Naive B cell (primary cell): ENCODE measurements at places on chromosomes 2 and 18.

DNA sequence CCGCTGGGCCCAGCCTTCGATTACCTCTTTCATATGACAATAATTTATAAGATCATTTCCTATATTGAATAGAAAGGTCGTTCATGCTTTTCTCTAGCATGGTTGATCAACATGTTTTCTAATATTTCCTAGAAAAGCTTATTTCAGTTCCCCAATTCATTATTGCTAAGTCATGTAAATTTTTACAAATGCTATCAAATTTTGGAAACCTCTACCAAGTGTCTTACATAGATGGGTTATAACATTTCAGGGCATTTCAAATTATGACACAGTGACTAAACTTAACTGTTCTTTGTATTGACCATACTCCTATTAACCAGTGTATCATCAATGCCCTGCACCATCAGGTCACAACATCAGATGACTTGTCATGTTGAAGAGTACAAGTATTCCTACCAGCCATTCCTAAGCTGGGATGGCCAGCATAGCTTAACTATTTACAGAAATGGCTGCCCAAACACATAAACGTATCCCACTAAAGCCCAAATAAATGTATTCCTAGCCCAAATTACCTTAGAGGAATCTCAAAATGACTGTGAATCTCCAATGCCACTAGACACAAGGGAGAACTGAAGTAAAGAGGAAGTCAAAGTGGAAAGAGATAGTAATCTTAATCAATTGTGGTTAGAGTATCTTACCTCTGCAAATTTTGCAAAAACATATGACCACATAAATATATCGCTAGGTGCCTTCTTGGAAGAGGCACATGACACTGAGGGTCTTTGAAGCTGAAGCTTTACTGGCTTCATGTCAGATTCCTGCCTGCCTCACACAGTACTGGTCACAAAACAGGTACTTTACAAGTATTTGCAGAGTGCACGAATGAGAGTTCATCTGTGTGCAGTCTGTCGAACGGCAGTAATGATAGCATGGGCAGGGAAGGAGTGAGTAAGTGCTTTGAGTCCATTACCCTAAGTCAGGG lies 87.3 kb upstream of the TLK1 start:
- H3K27ac ChIP-seq = peak overlapping the region; percentile 49
- peaks cover 21% of the 10 kb centered on the region for H3K36me3 ChIP-seq
- H3K4me3 ChIP-seq = peak overlapping the region; percentile 2
- peaks cover 13% of the 10 kb centered on the region for H3K4me1 ChIP-seq
- DNase-seq = peak; percentile 23

GRCh38 chr2:232117413-232117812 lies 155.9 kb downstream of the DIS3L2 start:
- H3K27ac ChIP-seq = no peak overlapping the region
- H3K36me3 ChIP-seq = peaks cover 9% of the 10 kb centered on the region
- no peak for DNase-seq
- no peaks in the 10 kb centered on the region for H3K27me3 ChIP-seq
- no peak overlapping the region for H3K4me3 ChIP-seq
- peaks cover 9% of the 10 kb centered on the region for H3K4me1 ChIP-seq

GRCh38 chr2:23478933-23479683 lies 94.1 kb downstream of the KLHL29 start:
- peaks cover 21% of the 10 kb centered on the region for H3K27me3 ChIP-seq
- no peaks in the 10 kb centered on the region for H3K4me1 ChIP-seq
- no peak for DNase-seq
- H3K4me3 ChIP-seq = no peak overlapping the region

DNA sequence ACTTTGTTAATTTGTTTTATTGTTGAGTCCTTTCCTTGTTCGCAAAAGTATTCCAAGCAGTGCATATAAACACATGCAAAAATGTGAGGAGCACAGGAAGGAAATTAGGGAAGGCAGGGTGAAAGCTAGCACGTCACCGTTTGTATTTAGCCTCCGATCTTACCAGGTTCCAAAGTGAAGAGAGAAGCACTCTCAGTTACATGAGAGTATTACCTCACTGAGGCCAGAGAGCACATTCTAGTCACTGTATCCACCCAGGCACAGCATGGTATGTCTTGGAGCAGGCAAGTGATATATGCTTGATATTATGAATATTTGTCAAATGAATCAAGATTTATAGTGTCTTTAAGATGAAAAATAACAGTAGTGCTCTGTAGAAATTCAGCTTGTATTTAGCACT lies 6.5 kb upstream of the TMEM182 start:
- H3K36me3 ChIP-seq = no peaks in the 10 kb centered on the region
- no peak overlapping the region for H3K4me3 ChIP-seq
- H3K27ac ChIP-seq = no peak overlapping the region
- no peaks in the 10 kb centered on the region for H3K27me3 ChIP-seq
- H3K4me1 ChIP-seq = peaks cover 7% of the 10 kb centered on the region

DNA sequence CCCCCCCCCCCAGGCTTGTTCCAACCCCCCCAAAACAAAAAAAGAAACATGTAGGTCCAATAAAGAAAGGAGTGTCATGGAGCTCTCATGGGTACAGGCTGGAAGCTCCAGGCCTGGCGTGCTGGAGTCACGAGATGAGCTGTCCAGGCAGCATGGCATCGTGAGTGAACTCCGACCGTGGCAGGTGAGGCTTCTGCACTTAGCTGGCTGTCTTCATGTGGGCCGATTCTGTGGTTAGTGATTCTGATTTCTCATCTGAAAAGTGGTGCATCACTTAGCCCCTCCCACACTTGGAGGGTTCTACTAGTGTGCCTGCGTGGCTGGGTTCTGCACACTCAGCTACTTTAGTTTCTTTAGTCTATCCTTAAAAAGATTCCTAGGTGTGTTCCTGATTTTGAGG lies 126.4 kb upstream of the MGAT5 start:
- DNase-seq = no peak
- H3K4me3 ChIP-seq = no peak overlapping the region
- peaks cover 87% of the 10 kb centered on the region for H3K4me1 ChIP-seq

DNA sequence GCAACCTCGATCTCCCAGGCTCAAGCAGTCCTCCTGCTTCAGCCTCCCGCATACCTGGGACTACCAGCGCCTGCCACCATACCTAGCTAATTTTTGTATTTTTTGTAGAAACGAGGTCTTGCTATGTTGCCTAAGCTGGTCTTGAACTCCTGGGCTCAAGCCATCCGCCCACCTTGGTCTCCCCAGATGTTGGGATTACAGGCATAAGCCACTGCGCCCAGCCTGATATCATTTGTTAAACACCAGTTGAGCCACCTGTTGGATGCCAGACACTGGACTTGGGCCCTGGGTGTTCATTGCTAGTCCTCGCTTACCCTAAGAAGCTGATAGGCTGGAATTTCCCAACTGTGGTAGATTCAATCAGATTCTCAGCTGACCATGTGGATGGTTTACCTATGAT lies 79.8 kb downstream of the ITGB1BP1 start:
- no peaks in the 10 kb centered on the region for H3K27me3 ChIP-seq
- H3K4me1 ChIP-seq = no peaks in the 10 kb centered on the region
- no peak overlapping the region for H3K4me3 ChIP-seq
- no peaks in the 10 kb centered on the region for H3K36me3 ChIP-seq

DNA sequence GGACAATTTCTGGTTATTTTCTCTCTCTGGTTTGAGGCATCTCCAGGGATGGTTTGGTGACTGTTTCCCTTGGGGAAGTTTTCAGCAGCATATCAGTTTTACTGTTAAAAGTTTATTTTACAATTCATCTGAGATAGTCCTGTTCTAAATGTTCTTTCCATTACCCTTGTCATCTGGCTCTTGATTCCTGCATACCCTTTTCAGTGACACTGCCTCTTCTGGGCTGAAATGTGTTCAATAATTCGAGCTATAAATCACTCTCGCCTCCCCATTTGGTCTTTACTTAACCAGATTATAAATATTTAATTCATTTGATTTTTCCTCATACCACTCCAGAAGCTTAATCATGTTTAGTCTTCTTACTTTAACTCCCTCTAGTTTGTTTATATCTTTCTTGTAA lies 9.5 kb downstream of the DCC start:
- H3K4me3 ChIP-seq = no peak overlapping the region
- peaks cover 5% of the 10 kb centered on the region for H3K27me3 ChIP-seq
- no peak overlapping the region for H3K27ac ChIP-seq
- DNase-seq = no peak
- no peaks in the 10 kb centered on the region for H3K36me3 ChIP-seq
- H3K4me1 ChIP-seq = no peaks in the 10 kb centered on the region

DNA sequence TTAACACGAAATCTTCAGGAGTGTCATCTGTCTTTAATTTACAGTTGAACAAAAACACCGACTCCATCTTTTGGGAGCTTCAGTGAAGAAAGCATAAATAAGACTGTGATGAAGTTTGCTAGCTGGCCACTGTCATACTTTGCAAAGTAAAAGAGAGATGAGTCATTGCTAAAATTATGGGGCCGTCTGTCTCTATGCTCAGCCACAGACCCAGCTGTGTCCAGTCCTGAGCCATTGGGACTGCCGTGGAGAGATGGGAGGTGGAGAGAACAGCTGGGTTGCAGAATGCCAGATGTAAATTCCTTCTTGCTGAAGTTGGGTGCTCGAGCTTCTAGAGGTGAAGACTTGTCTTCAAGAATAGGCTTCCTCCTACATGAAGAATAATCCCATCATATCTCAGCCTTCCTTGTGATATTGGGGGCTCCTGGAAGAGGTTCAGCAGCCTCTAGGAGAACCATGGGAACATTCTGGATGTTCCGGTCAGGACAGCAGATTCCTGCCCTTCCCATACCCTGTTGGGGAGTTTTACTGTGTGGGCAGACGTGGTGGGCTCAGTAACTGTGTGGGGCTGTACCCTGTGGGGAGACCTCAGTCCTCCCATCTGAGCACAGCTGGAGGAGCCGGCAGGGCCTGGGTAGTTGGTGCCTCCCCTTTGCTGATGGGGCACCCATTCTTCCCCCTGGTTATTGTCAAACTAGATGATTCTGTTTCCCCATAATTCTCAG lies 71.1 kb downstream of the LDLRAD4 start:
- peaks cover 9% of the 10 kb centered on the region for H3K27me3 ChIP-seq
- DNase-seq = no peak
- H3K4me1 ChIP-seq = no peaks in the 10 kb centered on the region
- H3K4me3 ChIP-seq = no peak overlapping the region
- H3K36me3 ChIP-seq = no peaks in the 10 kb centered on the region

DNA sequence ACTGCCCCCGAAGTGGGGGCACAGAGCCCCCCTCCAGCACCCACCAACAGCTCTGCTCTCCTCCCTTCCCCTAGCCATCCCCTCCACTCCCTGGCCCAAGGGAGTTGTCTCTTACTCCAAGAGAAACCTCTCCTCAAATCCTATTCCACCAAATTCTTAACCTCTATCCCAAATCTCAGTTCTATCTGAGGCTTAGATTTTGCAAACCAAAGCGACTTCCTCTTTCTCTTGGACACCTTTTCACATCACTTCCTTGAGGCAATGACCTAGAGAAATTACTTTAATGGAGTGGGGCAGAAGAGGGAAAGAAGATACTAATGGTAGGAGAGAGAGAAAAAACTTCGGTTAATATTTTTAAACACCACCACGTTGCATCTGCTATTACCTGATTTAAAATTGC lies 167.2 kb downstream of the SS18 start:
- DNase-seq = no peak
- H3K36me3 ChIP-seq = no peaks in the 10 kb centered on the region
- H3K4me1 ChIP-seq = peaks cover 5% of the 10 kb centered on the region
- H3K27ac ChIP-seq = no peak overlapping the region

- no peak overlapping the region for H3K27ac ChIP-seq
- H3K36me3 ChIP-seq = no peaks in the 10 kb centered on the region
- H3K4me1 ChIP-seq = peaks cover 18% of the 10 kb centered on the region
- DNase-seq = no peak
- no peaks in the 10 kb centered on the region for H3K27me3 ChIP-seq
Measured at GRCh38 chr2:27091746-27092695, 5.4 kb downstream of the KHK start.

DNA sequence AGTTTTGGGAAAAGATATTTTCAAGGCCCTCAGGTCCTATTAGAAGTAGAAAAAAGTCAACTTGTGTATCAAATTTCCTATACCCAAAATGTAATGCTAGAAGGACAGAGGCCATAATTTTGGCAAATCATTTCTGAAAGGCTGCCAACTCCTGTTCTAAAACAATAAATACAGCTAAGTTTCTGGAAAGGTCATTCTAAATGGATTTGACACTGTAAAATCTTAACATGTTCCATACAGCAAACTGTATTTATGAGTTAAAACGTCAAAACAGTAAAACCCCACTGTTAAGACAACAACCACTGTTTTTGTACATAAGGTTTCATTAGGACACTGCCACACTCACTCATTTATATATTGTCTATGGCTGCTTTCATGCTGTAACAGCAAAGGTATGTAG lies 9.7 kb downstream of the FAM98A start:
- peaks cover 34% of the 10 kb centered on the region for H3K36me3 ChIP-seq
- peaks cover 13% of the 10 kb centered on the region for H3K4me1 ChIP-seq
- no peak overlapping the region for H3K27ac ChIP-seq
- DNase-seq = no peak
- no peaks in the 10 kb centered on the region for H3K27me3 ChIP-seq
- H3K4me3 ChIP-seq = no peak overlapping the region

GRCh38 chr2:8996006-8996405 lies 7.5 kb downstream of the MBOAT2 start:
- H3K36me3 ChIP-seq = no peaks in the 10 kb centered on the region
- H3K4me3 ChIP-seq = no peak overlapping the region
- no peak for DNase-seq
- no peaks in the 10 kb centered on the region for H3K4me1 ChIP-seq
- no peak overlapping the region for H3K27ac ChIP-seq

GRCh38 chr2:241491549-241492173 lies 16.7 kb downstream of the STK25 start:
- peaks cover 5% of the 10 kb centered on the region for H3K4me1 ChIP-seq
- no peak overlapping the region for H3K27ac ChIP-seq
- H3K4me3 ChIP-seq = no peak overlapping the region
- no peak for DNase-seq
- peaks cover 8% of the 10 kb centered on the region for H3K36me3 ChIP-seq

GRCh38 chr18:10727477-10727876 lies 201.7 kb downstream of the NAPG start:
- no peak overlapping the region for H3K4me3 ChIP-seq
- H3K27me3 ChIP-seq = peaks cover 18% of the 10 kb centered on the region
- no peaks in the 10 kb centered on the region for H3K36me3 ChIP-seq
- no peak for DNase-seq
- H3K4me1 ChIP-seq = peaks cover 5% of the 10 kb centered on the region

- H3K36me3 ChIP-seq = no peaks in the 10 kb centered on the region
- no peak overlapping the region for H3K27ac ChIP-seq
- H3K4me3 ChIP-seq = no peak overlapping the region
- H3K27me3 ChIP-seq = no peaks in the 10 kb centered on the region
- DNase-seq = no peak
- peaks cover 8% of the 10 kb centered on the region for H3K4me1 ChIP-seq
Measured at GRCh38 chr18:9766740-9767139, 58.6 kb downstream of the RAB31 start.

DNA sequence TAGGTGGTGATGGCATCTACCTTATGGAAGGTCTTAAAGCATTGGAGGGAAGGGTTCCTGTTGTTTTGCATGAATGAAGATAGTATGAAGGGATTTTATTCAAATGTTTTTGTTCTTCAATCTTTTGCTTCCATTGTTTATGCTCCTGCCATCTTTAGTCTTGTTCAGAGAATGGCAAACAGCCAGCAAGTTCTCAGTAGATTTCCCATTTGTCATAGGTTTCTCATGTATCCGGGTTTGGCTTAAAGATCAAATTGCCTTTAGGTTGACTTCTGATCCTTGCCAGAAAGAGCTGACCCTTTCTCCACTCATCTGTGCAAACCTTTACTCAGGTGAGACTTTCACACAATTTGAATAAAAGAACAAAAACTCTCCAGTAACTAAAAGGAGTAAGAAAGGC lies 44.2 kb upstream of the STAT4 start:
- H3K27ac ChIP-seq = no peak overlapping the region
- peaks cover 14% of the 10 kb centered on the region for H3K4me1 ChIP-seq
- no peaks in the 10 kb centered on the region for H3K27me3 ChIP-seq
- H3K4me3 ChIP-seq = no peak overlapping the region
- no peaks in the 10 kb centered on the region for H3K36me3 ChIP-seq

- peaks cover 23% of the 10 kb centered on the region for H3K4me1 ChIP-seq
- H3K27me3 ChIP-seq = no peaks in the 10 kb centered on the region
- peaks cover 4% of the 10 kb centered on the region for H3K36me3 ChIP-seq
Measured at GRCh38 chr2:239912938-239913635, 112.1 kb downstream of the NDUFA10 start.
